ENCODE measurements at places on chromosomes 1 and 21.

- no peak for DNase-seq
These were observed at the start of gene SLC44A3 for GRCh38 chr1:94819945-94820746. TSS of gene SLC44A3 (plus strand) at chr1:94820357. CDS start at chr1:94820452, 95 bp downstream.

DNA sequence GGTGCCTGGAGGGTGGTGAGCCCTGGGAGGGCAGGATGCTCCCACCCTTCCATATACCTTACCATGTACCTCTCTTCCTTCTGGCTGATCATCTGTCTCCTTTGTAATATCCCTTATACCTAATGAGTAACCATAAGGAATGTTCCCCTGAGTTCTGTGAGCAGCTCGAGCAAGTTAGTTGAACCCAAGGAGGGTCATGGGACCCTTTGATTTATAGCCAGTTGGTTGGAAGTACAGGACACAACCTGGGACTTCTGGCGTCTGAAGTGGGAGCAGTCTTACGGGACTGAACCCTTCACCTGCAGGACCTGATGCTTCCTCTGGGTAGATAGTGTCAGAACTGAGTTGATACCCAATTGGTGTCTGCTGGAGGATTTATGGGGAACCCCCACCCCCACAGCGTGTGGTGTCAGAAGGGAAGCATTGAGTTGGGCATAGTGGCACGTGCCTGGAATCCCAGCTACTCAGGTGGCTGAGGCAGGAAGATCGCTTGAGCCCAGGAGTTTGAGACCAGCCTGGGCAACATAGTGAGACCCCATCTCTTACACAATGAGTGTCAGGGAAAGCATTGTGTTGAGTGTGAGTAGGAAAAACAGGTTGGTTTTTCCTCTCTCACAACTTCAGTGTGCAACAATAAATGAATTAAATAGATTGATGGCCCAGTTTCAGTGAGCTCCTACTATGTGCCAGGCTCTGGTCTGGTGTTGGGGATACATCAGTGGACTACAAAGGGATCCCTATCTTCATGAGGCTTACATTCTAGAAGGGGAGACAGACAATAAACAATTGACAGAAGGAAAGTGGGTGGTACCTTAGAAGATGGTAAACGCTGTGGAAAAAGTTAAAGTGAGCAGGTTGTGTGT, 16.0 kb downstream of the DNAJC16 start:
- DNase-seq: no peak

DNA sequence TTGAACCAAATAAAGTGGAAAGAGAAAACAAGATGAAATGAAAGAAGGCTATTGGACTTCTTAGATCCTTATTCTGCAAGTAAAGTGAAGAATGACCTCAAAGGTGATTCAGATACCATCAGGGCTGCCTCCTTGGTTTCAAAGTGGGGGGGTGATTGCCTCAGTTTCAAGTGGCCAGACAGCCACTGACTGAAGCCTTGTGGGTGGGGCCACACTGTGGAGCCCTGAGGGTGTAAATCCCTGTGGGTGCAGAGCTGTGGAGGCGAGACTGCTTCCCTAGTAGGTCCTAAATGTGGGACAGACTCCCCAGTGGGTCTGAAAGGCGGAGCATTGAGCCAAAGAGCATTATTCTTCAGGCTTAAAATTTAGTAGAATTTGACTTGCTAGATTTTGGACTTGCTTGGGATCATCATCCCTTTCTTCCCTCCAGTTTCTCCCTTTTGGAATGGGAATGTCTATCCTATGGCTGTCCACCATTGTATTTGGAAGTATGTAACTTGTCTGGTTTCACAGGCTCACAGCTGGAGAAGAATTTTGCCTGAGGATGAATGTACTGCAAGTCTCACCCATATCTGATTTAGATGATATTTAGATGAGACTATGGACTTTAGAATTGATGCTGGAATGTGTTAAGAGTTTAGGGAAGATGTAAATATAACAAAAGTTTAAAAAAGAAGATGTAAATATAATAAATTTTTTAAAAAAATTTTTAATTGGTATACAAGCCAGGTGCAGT, 71.6 kb upstream of the SOX13 start:
- no peak for DNase-seq

GRCh38 chr1:64555947-64556346, 86.0 kb downstream of the CACHD1 start:
- no peak for DNase-seq

GRCh38 chr1:239011382-239011781, 375.0 kb upstream of the CHRM3 start:
- DNase-seq: no peak

GRCh38 chr1:185734929-185735700, 924 bp downstream of the HMCN1 start:
- DNase-seq: no peak

DNA sequence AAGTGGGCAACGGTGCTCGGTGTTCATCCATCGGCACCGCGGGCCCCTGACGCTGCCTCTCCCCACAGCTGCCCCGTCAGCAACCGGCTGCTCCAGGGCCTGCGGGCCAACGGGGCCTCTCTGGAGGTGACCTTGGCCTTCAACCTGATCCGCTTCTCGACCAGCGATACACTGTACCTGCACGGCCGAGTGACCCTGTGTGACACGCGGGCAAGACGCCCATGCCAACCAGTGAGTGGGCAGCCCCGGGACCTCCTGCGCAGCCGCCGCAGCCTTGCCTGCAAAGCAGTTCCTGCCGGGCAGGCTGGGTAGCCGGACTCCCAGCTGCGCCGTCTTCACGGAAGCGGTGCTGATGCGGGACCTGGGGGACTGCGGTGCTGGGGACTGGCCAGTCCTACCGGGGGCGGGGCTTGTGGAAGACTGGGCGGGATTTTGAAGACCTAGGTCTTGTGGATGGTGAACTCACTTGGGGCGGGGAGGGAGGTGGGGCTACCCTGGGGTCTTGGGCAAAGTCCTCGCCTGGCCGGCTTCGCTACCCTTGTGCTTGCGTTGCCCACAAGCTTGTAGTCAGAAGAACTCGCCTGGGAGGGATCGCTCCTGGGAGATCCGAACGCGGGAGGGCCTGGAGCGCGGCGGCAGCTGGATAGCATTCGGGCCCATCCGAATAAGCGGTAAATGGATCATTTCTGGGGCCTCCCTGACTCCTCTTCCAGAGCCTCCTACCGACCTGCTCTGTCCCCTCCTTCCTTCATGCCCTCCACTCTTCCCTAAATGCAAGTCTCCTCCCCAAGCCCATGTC, 8.8 kb upstream of the CEP85 start:
- no peak for DNase-seq

DNA sequence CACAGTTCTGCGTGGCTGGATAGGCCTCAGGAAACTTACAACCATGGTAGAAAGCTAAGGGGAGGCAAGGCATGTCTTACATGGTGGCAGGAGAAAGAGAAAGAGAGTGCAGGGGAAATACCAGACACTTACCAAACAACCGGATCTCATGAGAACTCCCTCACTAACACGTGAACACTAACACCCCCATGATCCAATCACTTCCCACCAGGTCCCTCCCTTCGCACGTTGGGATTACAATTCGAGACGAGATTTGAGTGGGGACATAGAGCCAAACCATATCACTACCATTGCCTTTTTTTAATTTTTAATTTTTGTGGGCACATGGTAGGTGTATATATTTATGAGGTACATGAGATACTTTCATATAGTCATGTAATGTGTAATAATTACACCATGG, 23.8 kb upstream of the PPP1R8 start:
- no peak for DNase-seq

DNA sequence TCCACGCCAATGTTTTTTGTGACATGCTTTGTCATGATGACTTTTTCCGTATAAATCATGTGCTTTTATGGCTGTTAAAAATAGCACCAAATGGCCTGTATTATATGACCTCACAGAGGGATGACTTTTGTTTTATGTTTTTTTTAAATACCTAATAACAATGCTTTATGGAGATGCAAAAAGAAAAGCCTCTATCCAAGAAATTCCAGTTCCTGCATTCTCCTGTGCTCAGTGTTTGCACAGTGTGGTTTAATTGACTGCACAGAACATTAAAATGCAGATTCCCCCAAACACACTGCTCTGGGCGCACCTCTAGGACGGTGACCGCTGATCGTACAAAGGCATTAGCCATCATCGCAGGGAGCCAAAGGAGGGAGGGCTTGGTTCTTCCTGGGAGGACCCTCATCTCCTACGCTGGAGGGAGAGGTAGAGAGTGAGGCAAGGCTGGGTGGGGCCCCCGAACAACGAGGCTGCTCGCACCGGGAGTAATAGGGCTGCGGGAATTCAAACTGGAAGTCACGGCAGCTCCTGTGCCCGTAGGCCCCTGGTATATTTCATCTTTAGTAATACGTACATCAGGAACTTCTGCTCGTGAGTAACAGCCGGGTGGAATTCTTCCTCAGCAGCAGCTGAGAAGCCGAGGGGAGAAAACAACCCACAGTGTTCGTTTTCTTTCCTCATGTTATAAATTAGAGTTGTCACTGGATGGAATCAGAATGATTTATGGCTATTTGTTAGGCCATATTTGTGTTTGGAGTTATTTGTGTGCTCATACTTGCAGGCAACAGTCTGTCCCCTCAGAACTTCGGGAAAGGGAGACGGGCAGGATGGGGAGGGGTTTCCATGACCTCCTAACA, 465.6 kb downstream of the CAMTA1 start:
- DNase-seq: no peak

- no peak for DNase-seq
These were observed 221.2 kb downstream of the CACNA1E start for GRCh38 chr1:181704546-181704945.

GRCh38 chr1:20137055-20137454, 2.1 kb upstream of the PLA2G2F start:
- no peak for DNase-seq

DNA sequence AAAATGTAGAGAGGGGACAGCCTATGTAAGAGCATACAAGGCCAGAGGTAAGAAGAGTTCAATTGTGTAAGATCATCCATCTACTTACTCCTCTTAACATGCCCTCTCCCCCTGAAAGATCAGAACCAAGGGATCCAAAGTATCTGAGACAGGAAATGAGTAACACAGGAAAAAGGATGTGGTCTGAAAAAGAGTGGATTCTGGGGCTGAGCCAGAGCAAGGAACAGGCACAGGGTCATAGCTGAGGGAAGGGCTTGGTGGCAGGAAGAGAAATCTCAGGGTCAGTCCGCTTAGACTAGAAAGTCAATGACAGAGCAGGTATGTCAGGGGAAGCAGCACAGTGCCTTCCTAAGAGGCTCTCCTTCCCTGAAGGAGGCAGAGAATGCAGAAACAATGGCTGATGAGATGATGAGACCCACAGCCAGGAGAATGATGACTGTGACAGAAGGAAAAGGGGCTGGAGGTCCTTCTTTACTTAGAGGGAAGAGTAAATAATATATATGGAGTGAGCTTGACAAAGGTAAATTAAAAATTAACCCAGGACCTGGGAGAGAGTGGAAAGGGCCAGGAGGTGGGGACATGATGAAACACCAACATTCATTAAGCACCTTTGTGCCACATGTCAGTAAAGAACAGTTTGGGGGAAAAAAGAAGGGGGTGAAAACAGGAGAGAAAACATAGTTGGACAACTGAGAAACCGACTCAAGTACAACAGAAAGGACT, 26.2 kb upstream of the A3GALT2 start:
- no peak for DNase-seq

DNA sequence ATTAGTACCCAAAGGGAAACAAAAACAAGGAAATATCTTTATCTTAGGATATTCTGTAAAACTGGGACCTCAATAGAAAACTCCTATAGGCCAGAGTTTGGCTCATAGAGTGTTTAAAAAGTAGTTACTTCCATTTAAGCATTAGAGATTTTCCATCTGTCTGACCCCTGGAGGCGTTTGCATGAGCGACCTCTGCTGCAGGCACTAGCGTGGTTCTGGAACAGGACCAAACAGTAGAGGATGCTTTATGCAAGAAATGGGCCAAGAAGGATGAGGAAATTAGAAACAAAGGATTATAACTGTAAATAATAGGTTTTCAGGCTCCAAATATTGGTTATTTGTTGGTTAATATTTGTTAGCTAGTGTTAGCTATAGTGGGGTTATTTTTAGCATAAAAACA, 5.7 kb downstream of the ZBTB40 start:
- DNase-seq: no peak

Measured in stimulated activated CD4-positive, alpha-beta T cell treated with anti-CD3 and anti-CD28 coated beads, Interleukin-1b, Interleukin-23, amount 100 ng/mL, for 4 hours (primary cell).